ENCODE measurements at places on chromosomes 4 and X.

GRCh38 chrX:77404419-77404818 lies 42.8 kb upstream of the FGF16 start:
- DNase-seq: no peak

GRCh38 chr4:2079926-2080325 lies 20.8 kb downstream of the NAT8L start:
- DNase-seq: no peak

DNA sequence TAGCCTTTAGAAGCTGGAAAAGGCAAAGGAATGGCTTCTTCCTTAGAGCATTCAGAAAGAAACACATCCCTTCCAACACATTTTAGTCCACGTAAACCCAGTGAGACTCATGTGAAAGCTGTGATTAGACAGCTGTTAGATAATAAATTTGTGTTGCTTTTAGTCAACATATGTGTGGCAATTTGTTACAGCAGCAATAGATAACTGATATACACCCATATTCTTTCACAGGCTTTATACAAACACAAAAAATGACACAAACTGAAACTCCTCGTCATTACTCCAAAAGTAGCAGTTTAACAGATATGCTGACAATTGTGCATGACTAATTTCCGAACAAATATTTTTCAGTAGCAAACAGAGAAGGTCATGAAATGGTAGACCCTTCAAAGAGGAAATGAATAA lies 65.3 kb downstream of the ANTXR2 start:
- no peak for DNase-seq

DNA sequence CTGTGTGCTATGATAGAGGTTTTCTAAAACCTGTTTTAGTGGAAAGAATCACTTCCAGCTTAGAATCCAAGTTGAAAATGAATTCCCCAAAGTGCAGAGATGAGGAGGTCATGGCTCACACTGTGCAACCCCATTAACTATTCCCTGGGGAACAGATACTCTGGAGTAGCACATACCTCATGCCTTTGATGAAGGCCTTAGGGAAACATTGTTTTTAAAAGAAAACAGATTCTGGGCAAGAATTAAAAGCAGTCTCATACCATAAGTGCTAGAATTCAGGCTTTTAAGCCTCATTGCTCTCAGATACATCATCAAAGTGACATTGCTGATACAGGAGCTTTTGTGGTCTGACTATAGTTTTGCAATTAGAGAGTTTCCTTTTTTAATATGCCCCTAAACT lies 115.1 kb downstream of the NDST4 start:
- DNase-seq: no peak

- no peak for DNase-seq
Observed at GRCh38 chr4:48669086-48669485, 111.0 kb downstream of the FRYL start.

- no peak for DNase-seq
Observed at GRCh38 chr4:88212253-88212561, 53.8 kb upstream of the ABCG2 start.

- no peak for DNase-seq
Observed at GRCh38 chr4:128590773-128591172, 218.7 kb upstream of the JADE1 start.

- no peak for DNase-seq
Observed at GRCh38 chr4:157655096-157655809, 434.7 kb downstream of the GRIA2 start.

GRCh38 chr4:98746530-98746929 lies 88.1 kb upstream of the TSPAN5 start:
- DNase-seq: no peak

- no peak for DNase-seq
Observed at GRCh38 chr4:70734168-70734954, 12.6 kb downstream of the RUFY3 start.

DNA sequence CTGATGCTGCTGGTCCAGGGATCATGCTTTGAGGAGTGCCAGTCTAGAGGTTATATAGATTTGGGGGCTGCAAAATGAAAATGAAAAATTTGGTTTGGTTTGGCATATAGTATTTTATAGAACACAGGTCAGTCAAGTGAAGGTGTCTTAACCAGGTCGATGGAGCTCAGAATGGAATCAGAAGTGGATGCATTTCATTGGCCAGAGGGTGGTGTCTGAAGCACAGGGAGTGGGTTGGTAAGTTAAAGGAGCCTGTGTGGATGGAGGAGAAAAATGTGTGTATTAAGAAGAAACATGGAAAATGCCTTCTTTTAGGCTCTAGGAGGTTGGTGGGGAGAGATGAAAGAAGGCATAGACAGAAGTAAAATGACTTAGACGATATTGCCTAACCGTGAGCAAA lies 8.6 kb downstream of the GALNT7 start:
- DNase-seq: no peak

- DNase-seq: no peak
Observed at GRCh38 chr4:42641161-42641560, 15.7 kb downstream of the ATP8A1 start.

DNA sequence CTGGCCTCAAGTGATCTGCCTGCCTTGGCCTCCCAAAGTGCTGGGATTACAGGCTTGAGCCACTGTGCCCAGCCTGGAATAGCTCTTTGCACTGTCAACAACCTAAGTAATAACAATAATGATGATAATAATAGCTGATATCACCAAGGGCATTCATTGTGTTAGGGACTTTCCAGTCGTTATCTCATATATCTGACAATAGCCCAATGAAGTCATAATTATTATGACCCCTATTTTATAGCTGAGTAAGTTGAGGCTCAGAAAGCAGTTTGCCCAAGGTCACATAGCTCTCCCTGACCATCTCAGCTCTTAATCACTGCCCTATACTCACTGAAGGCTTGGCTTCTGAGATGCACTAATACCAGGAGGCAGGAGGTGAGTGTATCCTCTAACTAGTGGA lies 18.7 kb upstream of the MAP7D3 start:
- DNase-seq: no peak

DNA sequence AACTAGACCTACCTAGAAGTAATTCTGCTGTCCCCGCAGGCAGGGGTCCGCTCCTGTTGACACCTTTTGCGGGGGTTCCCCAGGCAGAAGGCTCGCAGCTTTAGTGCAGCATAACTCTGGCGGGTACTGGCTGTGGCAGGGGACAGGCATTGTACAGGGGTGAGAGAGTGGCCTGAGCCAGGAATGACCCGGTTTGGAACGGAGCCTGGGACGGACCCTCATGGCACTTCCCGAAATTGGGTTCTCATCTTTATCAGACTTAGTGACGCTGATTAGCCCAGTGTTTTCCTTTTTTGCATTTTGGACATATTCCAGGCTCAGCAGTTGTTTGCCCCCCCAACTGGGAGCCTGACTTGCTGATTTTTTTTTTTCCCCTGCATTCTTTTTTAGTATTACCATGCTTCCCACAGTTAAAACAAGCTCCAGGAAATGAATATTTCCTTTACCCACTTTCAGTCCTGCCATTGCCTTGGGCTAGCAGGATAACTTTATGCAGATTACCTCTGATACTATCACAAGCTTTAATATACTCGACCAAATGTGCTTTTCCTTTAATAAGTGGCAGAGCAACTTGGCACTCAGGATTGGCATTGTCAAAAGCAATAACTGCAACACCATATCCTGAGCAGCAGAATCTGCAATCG lies 55.8 kb upstream of the WDR1 start:
- no peak for DNase-seq

GRCh38 chrX:152819732-152820131 lies 10.8 kb downstream of the CETN2 start:
- no peak for DNase-seq

GRCh38 chr4:10179957-10180602 lies 63.5 kb upstream of the WDR1 start:
- DNase-seq: no peak

GRCh38 chr4:109026588-109026987 lies 263.7 kb upstream of the ETNPPL start:
- DNase-seq: no peak

GRCh38 chr4:6855692-6856297 lies 53.8 kb upstream of the TBC1D14 start:
- DNase-seq: no peak

GRCh38 chr4:16250661-16251365 lies 24.5 kb upstream of the TAPT1 start:
- DNase-seq: no peak

DNA sequence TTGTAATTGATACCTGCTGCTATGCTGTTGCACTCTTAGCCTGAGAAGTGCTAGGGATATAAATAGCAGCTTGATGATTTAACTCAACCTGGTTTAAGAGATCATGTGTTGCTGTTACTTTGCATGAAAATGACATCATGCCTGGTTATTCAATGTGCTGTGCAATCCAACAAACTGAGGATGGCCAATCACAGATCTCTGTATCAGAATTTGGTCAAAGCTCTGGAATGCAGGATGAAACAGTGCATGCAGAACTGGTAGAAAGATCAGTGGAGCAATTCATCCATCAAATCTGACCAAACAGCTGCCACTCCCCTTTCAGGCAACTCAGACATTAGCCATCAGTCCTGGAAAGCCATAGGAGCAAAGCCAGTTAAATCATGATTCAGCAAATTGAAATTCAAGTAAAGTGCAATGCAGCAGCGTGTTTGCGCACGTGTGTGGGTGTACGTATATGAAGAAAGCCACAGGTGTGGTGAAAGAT lies 160.3 kb upstream of the RASGEF1B start:
- no peak for DNase-seq

DNA sequence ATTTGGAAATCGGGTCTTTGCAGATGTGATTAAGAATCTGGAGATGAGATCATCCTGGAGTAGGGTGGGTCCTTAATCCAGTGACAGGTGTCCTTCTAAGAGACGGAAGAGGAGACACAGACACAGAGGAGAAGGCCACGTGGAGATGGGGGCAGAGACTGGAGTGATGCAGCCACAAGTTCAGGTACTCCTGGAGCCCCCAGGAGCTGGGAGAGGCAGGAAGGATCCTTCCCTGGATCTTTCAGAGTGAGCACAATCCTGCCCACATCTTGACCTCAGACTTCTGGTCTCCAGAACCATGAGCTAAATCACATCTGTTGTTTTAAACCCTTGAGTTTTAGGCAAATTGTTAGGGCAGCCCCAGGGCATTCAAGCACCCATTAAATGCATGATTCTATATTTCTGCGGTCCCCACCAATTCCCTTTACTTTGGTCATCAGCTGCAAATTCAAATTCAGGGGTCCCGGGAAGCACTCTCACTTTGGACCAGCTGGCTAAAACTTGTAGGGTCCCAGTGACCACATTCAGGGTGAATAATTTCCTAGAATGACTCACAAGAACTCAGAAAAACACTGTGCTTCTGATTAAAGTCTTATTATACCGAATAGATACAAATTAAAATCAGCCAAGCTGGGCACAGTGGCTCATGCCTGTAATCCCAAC lies 12.8 kb upstream of the AKAP17A start:
- no peak for DNase-seq

DNA sequence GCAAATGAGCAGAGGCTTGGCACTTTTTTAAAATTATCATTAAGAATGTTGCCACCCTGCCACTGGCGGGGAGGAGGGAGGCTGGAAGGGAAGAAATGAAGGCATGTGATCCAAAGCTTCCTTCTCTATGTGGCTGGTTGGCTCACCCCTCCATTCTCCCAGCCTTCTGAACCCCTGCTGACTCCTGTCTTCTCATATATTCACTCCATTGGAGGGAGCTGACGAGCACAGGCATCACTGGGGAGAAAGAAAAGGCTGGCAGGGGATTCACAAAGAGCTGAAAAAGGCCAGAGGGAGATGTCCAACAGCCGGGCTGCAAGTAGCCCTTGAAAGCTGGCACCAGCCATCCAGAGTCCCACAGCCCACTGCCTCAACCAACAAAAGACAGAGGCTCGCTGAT lies 495.6 kb downstream of the BCOR start:
- DNase-seq: no peak

- no peak for DNase-seq
Observed at GRCh38 chr4:32564626-32565025, 1844.5 kb downstream of the PCDH7 start.

DNA sequence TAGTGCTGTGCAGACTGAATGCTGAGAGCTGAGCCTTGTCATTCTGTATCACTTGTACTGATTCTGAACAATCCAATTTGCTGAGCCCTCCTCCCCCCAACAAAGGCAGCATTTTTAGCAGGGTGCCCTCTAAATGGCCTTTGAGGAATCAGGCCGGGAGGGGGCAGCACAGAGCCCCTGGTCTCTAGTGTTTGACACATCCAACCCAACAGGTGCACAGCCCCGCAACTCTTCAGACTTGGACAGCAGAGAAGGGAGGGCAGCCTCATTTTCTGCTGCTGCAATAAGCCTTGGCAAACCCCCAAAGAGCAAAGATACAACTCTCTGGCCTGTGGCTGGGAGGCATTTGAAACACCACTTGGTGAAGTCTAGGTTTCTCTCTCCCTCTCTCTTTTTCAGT lies 3.4 kb downstream of the ATP1B4 start:
- peak; percentile 15 for DNase-seq

DNA sequence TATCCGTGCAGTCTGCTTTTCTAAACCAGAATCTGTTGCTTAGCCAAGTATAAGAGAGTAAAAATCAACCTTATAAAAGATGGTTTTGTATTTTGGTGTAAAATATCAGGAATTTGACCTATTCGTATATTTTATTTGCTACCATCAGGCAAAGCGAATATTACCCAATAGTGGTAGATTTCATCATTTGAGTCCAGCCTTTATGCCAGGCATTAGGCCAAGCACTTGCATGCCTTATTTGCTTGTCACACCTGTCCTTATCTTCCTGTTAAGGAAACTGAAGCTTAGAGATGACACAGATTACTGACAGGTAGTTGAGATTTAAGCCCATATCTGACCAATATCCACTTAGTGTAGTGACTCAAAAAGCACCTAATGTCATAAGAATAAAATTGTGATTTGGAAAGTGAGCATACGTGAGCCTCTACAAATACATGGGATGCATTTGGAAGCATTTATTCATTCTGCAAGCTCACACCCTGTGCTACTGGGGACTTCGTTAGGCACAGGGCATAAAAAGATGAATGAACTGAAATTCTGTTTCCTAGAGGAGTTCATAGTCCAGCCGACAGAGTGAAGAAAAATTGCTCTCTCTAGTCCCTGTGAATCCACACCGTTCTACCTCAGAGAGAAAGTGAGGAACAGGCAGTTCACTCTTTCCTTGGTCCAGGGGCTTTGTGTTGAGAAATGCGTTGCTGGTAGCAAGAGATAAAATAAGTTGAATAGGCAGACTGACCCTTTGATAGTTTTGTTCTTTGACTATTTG lies 2.3 kb upstream of the RNF212 start:
- DNase-seq: no peak

GRCh38 chrX:39204945-39205344 lies 403.7 kb downstream of the MID1IP1 start:
- DNase-seq: no peak

DNA sequence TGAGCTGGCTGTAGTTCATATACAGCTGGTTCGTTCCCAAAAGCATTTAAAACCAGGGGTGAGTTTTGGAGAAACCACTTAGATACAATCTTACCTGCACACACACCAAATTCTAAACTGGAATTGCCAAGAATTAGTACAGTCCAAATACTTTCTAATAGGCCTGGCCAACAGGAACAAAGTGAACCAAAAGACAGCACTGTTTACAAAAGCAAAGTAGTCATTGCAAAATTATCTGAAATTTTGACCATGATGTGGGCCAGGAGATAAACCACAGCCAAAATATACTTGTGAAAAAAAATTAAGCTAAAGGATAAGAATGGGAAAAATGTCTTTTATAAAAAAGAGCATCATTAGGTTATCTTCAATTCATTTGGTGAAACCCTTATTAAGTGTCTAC lies 37.9 kb upstream of the NAP1L5 start:
- DNase-seq: no peak

Data from stimulated activated CD4-positive, alpha-beta T cell treated with anti-CD3 and anti-CD28 coated beads, TNF-alpha, amount 100 ng/mL, for 4 hours (primary cell).